Activated naive CD8-positive, alpha-beta T cell treated with anti-CD3 and anti-CD28 coated beads, Interleukin-2, amount 10 ng/mL, durations not matched to agents 7 days and 5 days (primary cell): ENCODE measurements at places on chromosomes 4 and X. TPM values are rescaled to one million over a fixed set of nuclear protein-coding genes. Genes with fewer than 3 reads are reported as not detected.

The IL13RA2 gene
- not detected for total RNA-seq

DNA sequence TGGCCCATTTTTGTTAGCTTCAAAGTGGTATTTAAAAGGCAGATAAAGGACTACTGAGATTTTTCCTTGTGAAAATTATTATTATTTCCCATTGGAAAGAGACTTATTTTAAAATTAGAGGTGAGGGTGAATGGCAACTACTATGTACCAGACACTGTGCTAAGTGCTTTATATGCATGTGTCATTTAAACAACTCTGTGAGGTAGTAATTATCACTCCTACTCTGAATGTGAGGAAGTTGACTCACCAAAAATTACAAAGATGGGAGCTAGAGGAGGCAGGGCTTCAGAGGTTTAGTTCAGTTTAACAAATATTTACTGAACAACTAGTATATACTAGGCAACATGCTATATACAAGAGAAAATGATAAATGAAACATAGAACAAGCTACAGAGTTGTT lies 78.2 kb downstream of the MSL3 start:
- no peak for DNase-seq

- DNase-seq: no peak
Measured at GRCh38 chrX:39953879-39954278, 143.9 kb downstream of the BCOR start.

DNA sequence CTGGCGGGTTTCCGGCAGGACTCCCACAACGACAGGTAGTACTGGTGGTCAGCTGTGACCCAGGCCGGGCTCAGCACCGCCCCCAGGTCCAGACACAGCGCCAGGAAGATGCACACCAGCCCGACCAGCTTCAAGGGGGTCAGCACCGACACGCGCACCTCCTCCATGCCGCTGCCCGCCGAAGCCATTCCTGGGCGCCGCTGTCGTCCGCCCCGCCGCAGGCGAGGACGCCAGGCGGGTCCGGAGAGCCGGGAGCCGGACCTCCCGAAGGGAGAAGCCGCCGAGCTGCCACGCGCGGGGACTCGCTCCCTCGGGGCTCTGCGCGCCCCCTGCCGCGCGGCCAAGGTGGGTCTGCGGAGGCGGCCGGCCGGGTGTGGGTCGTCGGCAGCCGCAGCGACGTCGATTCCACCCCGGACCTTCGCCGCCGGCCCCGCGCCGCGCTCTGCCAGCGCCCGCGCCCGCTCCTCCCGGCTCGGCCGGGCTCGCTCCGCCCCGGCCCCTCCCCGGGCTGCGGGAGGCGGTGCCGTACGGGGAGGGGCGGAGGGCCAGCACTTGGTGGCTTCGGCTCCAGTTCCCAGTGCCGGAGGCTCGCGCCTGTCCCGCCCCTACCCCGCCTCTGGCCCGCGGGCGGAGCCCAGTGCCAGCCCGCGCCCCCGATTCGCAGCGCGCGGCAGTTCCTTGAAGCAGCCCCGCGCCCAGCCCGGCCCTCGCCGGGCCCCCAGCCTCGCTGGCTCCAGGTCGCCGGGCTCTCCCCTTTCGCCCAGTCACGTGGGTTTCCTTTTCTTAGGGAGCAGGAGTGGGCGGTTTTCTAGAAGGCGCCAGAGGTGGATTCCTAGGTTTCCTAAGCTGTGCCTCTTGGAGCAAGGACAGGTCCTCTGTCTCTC lies at the start of gene TMEM47:
TSS of gene TMEM47 (minus strand) at position 444 of the 884 bp plus-strand sequence. CDS start at position 188, 256 bp downstream.
- no peak for DNase-seq

DNA sequence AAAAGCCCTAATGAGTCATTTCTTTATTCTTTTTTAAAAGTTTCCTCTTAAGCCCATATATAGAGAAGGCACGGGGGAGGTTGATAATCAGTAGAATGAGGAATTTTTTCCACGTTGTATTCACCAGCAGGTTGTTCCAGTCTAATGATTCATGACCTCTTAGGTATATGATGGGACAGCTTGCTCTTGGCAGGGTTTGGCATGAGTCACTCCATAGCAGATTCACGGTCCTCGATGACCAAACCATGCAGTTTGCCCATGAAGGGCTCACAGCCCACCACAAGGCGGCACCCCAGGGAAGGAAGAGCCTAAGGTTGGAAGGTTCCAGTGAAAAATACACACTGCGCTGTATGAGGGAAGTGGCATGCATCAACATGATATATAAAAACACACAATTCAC lies 623.8 kb upstream of the DIPK2B start:
- DNase-seq: no peak
